ENCODE measurements at places on chromosomes 13 and 19. TPM values are rescaled to one million over a fixed set of nuclear protein-coding genes. Genes with fewer than 3 reads are reported as not detected.

MBD3L2 gene
- not detected for total RNA-seq

TEX26 gene
- not detected for total RNA-seq

ZNF66 gene
- 25.0 TPM for total RNA-seq

FCGBP gene
- total RNA-seq, result 22.9 TPM

KISS1R gene
- total RNA-seq, result 0.56 TPM

KIR2DL3 gene
- not detected for total RNA-seq

POU4F1 gene
- not detected for total RNA-seq

LRRC63 gene
- total RNA-seq, result not detected

TUBA3C gene
- total RNA-seq, result not detected

MAU2 gene
- total RNA-seq, result 203 TPM
